ENCODE measurements at places on chromosomes 5 and 9.

DNA sequence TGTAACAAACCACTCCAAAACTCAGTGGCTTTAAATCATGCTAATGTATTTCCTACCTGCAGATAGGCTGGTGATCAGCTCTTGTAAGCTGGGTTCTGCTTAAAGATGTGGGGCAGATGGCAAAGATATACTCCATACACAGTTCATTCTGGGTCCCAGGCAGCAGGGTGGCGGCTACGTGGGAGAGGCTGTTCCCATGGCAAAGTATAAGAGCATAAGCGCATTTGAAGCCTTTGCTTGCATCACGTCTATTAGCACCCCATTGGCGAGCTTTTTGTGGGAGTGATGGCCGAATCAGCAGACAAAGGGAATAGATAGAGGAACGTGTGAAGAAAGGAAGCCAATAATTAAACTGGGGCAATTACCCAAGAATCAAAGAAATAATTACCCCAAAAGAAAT, 523.1 kb downstream of the SPATA31D1 start:
- no peak for DNase-seq

GRCh38 chr5:13591621-13592020, 352.9 kb downstream of the DNAH5 start:
- DNase-seq, result peak; percentile 39

- no peak for DNase-seq
Observed at GRCh38 chr9:88567870-88568269, 32.9 kb downstream of the NXNL2 start.

DNA sequence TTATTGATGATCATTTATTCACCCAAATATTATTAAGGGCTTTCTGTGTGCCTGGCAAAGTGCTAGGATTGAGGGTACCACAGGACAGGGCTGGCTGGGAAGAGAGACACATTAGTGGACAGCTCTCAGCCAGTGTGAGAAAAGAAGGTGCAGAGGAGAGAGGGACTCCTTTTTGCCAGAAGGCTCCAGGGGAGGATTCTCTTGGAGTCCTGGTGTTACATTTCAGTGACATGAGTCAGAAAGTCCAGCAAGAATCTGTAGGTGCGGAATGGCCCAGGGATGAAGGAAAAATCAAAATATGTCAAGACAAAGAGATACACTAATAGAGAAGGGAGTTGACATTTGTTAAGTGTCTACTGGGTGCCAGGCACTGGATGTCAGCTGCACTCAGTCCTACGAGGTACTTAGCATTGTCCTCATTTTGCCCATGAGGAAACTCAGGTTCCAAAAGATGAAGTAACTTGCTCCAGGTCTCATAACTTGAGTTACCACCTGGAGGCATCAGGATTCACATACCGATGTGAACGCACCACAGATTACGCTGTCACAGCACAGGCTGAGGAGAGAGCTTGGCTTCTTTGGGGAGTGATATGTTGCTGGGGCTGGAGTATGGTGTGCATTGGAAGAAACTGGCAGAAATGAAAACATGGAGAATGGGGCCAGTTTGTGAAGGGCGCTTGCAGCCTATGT, 60.5 kb downstream of the RASGRF2 start:
- no peak for DNase-seq

DNA sequence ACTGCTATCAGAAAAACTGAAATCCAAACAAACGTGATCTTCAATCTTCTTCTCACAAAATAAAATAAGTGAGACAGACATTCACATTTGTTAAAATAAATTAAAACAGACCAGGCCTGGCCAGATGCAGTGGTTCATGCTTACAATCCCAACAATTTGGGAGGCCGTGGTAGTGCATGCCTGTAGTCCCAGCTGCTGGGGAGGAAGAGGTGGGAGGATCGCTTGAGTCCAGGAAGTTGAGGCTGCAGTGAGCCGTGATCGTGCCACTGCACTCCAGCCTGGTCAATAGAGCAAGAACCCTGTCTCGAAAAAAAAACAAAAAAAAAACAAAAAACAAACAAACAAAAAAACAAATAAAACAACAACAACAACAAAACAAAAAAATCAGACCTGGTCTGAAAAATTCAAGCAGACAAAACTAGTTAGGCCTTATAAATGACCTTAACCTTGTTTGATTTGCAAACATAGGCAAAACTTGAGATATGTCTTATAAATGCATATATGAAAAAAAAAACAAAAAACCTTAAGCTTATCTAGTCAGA, 10.8 kb downstream of the MAPKAP1 start:
- DNase-seq, result no peak

DNA sequence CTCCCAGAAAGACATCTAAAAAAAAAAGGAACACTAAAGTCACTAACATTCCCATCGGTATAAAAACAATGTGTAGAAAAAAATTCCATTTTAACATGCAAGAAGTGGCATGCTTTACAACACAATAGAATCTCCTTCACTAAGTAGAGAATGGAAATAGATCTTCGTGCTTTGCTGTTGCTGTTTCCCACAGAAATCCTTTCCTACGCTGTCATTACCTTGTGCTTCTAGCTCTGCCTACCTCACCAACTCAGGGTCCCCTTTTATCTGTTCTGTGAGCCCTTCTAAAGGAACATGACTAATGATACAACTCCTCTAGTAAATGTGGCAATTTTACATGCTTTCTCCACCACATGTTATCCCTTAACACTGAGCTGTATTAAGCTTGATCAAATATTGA, 202.9 kb downstream of the MCTP1 start:
- DNase-seq, result no peak

GRCh38 chr9:93406371-93406770, 45.1 kb upstream of the FAM120A start:
- no peak for DNase-seq

DNA sequence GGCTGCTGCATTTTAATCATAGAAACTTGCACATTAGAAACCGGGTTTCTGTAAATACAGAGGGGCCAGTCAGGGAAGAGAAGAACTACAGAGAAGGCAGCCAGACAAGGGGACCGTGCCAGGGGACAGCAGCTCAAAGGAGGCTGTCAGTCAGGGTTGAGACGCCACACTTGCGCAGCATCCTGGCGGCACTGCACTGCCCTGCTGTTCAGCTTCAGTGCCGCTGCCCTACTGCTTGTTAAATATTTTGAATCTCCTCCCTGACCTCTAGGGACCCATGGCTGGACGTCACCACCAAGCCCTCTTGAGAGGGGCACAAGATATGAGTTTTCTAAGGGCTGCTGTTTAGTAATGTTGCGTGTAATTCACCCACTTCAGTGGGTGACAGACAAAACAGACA, 43.6 kb upstream of the ZBTB43 start:
- no peak for DNase-seq

GRCh38 chr5:150350524-150351344, 6.8 kb upstream of the TCOF1 start:
- peak; percentile 43 for DNase-seq

- no peak for DNase-seq
Observed at GRCh38 chr9:4967523-4967922, 17.5 kb upstream of the JAK2 start.

GRCh38 chr9:17481565-17481964, 97.3 kb upstream of the SH3GL2 start:
- DNase-seq, result no peak

- DNase-seq, result no peak
Observed at GRCh38 chr5:154442801-154443200, 3.0 kb upstream of the SAP30L start.

DNA sequence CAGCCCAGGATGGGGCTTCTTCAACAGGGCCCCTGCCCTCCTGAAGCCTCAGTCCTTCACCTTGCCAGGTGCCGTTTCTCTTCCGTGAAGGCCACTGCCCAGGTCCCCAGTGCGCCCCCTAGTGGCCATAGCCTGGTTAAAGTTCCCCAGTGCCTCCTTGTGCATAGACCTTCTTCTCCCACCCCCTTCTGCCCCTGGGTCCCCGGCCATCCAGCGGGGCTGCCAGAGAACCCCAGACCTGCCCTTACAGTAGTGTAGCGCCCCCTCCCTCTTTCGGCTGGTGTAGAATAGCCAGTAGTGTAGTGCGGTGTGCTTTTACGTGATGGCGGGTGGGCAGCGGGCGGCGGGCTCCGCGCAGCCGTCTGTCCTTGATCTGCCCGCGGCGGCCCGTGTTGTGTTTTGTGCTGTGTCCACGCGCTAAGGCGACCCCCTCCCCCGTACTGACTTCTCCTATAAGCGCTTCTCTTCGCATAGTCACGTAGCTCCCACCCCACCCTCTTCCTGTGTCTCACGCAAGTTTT, 23.6 kb downstream of the PCDHGC5 start:
- no peak for DNase-seq

GRCh38 chr9:119137479-119137878, 231.8 kb downstream of the BRINP1 start:
- no peak for DNase-seq

DNA sequence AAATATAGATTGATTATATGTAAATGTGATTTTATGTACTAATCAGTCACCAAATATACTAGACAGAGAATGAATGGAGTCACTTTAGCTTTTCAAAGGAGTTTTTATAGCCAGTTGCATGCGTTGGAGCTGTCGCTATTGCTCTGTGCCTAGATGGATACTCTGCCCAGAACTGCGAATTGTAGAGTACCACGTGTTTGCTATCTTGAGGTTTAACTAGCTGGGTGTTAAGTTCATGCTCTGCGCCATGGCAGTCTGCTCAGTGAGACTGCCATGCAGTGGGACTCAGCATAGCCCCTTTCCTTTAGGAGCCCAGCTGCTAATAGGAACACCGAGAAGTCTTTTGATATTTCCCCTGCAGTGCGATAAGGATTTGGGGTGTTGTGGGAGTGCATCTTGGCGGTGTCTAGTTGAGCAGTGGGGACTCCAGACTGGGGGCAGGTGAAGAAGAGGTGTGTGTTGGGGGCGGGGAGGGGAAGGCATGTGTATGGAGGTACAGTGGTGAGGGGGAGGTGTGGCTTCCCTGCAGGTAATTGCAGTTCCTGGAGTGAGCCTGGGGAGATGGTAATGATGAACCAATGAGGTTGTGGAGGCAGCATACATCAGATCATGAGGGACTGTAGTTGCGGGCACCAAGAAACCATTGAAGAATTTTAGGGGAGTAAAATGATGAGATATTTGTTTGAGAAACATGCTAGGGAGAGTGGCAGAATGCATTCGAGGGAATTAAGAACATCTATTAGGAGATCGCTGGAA, 118.9 kb downstream of the TRIO start:
- DNase-seq, result no peak

Measured in AG04450 (cell line).